ENCODE measurements at places on chromosomes 6 and 20.

GRCh38 chr6:156719720-156720563 lies 57.2 kb upstream of the ARID1B start:
- DNase-seq, result peak; percentile 80

- no peak for DNase-seq
Observed at GRCh38 chr6:38806271-38806670, 91.2 kb downstream of the DNAH8 start.

DNA sequence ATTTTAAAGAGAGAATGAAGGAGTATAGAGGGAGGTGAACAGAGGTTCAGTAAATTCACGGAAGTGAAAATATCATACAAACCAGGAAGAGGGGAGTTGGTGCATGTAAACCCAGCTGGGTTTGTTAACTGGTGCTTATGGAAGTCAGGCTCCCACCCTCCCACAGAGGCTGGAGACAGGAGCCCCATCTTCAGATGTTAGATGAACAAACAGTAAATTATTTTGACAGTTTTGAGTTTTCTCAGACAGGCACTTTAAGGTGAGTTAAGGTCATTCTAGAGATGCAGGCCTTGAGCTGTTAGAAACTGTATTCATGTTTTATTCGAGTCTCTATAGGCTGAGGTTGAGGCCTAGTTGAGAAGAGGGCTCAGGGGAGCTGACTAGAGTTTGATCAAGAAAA lies 41.8 kb upstream of the FUCA2 start:
- no peak for DNase-seq

DNA sequence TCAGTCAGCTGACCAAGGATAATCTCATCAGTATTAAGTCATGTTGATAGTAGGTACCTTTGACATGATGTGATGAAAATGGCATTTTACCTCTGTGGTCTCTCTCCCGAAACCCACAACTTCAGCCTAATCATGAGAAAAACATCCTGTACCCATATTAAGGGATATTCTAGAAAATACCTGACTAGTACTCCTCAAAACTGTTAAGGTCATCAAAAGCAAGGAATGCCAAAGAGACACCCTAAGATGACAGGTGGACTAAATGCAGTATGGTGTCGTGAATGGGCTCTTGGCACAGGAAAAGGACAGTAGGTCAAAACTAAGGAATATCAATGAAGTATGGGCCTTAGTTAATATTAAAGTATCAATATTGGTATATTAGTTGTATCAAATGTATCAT lies 221.4 kb downstream of the PLCB1 start:
- no peak for DNase-seq

DNA sequence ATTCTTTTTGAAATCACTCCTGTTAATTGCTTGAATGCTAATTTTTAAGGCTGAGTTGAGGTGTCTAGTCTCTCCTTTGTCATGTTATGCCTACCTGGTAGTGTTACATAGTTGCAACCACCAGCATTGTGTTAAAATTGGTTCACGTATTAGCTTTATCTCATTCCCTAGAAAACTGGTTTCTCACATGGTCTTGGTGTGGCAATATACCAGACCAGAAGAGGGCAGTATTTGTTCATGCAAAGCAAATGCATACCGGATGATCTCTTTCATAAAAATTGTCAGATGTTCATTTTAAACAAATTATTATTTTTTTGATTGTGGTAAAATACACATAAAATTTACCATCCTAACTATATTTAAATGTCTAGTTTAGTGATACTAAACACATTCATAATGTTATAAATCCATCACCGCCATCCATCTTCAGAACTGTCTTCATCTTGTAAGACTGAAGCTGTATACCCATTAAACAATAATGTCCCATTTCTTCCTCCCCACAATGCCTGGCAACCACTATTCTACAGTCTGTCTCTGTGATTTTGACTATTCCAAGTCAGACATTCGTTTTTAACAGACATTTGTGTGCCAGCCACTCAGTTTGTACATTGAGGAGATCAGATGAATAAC lies 92.8 kb downstream of the ATRN start:
- peak; percentile 21 for DNase-seq

GRCh38 chr6:18601516-18602020 lies 214.4 kb downstream of the RNF144B start:
- no peak for DNase-seq

- DNase-seq, result no peak
Observed at GRCh38 chr6:23690453-23691049, 435.5 kb upstream of the NRSN1 start.

DNA sequence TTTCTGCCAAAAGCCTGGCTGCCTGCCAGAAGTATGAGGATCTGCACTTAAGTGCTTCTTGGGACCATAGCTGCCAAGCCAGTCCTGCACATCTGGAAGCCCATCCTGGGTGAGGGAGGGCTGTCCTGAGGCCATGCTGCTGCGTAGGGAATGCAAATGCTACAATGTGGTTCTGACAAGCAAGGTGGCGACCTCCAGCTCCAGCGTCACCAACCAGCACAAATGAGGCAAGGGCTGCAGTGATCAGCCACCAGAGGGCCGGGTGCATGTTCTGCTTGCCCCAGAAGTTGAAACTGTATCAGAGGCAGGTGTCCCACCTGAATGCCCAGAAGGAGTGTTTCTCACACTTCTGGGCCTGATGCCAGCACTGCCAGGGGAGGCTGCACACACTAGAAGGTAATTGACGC lies 99.1 kb upstream of the KCNQ5 start:
- no peak for DNase-seq

GRCh38 chr20:61082720-61083119 lies 169.3 kb upstream of the CDH4 start:
- DNase-seq, result no peak

GRCh38 chr6:150076196-150076893 lies 7.4 kb upstream of the ULBP3 start:
- DNase-seq, result no peak

GRCh38 chr20:11852811-11853210 lies 64.9 kb upstream of the BTBD3 start:
- no peak for DNase-seq

GRCh38 chr20:44990425-44990824 lies 24.1 kb downstream of the STK4 start:
- no peak for DNase-seq

DNA sequence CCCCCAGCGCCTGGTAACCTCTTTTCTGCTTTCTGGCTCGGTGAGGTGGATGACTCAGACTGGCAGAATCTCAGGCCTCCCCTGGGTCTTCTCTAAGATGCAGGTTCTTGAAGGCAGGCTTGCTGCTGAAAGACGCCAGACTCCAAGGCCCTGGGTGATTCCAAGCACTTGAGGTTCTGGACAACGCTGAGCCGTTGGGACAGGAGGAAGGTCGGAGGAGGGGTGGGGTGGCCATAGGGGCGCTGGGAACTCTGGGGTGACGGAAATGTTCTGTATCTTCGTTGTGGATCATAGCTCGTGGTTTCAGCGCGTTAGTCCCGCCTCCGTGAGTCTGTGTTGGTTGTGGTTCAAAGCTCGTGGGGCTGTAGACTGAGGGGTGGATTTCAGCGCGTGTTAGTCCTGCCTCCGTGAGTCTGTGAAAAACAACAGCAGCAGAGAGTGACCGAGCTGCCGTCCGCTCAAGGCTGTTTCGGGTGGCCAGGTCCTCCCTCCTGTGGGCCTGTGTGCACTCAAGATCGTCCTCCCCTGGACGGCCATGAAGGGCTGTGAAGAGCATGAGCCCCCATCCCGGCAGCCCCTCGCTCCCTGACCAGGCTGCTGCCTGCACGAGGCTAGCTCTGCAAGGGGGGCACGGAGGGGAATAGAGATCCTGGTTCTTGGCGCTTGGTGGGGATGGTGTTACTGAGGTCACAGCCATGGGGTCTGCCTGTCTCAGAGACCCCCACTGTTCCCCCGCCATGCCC lies 7.7 kb downstream of the NTSR1 start:
- DNase-seq, result no peak

DNA sequence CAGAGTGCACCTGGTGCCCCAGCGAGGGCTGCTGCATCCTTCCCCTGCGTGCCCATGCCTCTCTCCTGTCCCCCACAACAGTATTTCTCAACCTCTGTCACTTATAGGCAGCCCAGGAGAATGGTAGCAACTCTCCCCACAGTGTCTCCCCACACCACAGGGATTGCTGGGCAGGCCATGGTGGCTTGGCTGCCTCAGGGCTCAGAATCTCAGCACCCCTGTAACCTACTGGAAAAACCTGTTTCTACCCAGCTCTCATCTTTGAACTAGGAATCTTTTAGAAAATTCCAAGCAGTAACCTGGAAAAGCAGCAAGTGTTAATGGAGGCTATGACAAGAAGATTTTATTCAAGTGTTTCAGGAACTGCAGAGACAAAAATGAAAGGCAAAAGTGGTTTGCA lies 38.0 kb downstream of the CD164 start:
- DNase-seq, result no peak

DNA sequence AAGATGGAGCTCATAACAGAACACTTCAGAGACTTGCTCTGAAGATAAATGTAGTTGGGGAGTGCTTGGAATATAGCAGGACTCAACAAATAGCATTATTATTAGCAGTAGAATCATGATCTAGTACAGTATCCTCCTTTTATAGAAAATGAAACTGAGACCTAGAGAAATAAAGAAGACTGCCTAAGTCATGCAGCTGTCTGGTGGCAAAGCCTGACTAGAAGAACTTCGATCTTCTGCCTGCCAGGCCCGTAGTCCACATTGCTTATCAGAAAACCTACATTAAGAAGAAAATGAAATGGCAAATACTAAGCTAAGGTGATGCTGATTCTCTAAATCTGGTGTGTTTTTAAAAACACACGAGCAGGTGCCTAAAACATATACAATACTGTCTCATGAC lies 46.4 kb upstream of the DST start:
- no peak for DNase-seq
